ENCODE measurements at places on chromosomes 5 and 9. TPM values are rescaled to one million over a fixed set of nuclear protein-coding genes. Genes with fewer than 3 reads are reported as not detected.
A peak's percentile ranks its signal among the peaks of the same experiment; 100 is the strongest.

GRCh38 chr5:66842540-66842939 is 246.3 kb downstream of the MAST4 start:
- DNase-seq, result no peak

DNA sequence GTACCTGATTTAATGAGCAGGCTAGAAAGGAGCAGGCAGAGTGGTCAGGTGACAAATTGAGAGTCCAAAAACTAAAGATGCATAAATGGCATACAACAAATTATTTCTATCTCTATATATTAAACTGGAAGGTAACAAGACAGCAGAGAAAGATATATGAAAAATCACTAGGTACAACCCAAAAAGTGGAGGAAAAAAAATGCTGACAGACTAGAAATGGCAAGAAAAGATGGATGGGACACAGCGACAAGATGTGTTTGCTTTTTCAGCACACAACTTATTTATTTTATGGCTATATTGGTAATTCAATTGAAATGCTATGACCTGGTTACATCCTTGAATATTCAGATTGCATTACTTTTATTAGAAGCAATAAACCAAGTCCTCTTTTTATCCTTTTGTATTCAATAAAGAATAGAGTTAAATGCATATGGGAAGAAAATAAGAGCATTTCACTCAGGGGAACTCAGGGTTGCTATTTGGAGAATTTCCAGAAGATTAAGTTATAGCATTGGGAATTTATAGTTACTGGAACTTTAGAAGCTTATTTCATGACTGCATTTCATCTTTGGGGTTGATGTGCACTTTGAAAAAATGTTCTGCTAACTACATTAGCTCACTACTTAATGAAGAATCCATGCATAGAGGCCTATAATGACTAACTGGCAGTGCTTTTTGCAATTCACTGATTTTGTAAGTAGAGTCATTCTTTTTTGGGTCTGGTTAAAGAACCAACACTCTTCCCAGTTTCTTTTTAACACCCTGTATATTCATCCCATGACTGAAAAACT is 566.6 kb upstream of the TUSC1 start:
- DNase-seq, result no peak

DNA sequence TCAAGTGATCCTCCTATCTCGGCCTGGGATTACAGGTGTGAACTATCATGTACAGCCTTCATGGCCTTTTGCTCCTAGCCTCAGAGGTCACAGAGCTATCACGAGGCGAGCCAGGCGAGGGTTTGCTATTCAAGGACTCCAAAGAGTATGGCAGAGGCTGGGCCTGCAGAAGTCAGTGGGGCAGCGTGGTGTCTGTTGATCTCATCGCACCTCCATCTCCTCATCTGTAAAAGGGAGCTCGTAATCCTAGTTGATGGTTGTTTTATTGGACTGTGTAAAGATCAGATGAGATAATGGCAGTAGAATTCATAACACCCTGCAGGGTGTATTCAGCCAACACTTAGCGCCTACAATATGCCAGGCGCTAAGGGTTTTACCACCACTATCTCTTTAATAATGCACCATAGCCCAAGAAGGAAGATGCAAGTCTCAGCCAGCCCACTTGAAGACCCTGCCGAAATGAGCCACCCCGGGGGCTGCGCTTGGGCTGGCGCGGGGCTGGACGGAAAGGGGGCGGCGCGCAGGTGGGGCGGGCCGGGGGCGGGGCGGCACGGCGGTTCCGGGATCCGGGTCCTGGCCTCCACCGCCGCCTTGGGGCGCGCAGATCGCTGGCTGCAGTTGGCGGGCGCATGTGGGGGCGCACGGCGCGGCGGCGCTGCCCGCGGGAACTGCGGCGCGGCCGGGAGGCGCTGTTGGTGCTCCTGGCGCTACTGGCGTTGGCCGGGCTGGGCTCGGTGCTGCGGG is at the start of gene GALNT12:
TSS of gene GALNT12 (plus strand) at position 601 of the 744 bp plus-strand sequence. CDS start at position 630, 29 bp downstream.
- peak; percentile 40 for DNase-seq

DNA sequence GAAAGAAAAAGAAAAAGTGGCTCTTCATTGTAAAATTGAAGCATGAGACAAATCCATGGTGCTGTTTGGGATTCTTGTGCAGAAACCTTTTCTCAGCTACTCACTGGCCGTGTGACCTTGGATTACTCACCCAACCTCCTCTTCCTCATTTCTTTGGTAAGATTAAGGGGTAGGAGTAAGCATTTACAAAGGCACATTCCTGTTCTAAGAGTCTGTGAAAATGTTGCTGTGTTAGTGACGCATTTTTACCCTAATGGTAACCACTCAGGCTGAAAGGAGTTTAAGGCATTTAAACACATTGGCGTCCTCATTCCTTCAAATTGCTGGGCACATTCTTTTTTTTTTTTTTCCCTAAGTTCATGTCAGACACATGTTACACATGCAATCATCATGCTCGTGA is 4.3 kb downstream of the RAI14 start:
- no peak for DNase-seq

DNA sequence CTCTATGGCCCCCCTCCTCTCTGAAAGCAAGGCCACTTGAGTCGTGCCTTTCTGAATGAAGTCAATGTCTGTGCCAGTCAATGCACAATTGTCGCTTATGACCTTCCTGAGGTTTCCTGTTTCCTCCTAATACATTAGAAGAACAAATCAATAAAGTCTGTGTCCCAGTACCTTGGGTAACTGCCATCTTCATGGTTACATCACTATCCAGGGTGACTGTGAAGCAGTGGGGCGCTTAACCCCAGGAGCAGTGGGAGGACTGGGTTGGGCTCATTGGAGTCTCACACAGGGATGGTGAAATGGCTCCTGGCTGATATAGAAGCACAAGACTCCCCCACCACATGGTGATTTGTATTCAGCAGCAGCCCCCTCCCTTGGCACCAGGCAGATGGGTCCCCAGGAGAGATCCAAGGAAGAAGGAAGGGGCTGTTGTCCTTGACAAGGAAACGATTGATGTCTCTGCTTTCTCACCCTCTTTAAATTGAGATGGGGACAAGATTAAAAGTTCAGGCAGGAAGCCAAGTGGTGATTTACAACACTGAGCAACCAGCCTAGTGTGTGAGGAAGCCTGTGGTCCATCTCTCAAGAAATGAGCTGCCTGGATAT is 261.9 kb upstream of the ZNF462 start:
- no peak for DNase-seq

DNA sequence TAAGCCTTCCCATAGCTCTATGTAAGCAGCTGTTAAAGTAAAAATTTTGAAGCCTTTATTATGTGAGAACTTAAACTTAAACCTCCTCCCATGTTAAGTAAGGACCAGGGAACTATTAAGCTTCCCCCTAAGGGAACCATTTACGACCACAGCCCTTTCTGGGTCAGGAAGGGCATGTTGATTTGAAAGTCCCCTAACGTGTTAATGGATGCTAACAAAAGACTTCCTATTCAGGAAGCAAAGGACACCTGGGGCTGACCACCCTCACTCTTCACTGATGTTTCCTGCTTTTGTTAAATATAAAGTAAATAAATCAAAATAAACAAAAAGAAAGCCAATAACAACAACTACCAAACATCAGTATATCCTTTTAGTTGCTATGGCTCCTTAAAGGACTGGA is 170.6 kb upstream of the RFX3 start:
- DNase-seq, result no peak

DNA sequence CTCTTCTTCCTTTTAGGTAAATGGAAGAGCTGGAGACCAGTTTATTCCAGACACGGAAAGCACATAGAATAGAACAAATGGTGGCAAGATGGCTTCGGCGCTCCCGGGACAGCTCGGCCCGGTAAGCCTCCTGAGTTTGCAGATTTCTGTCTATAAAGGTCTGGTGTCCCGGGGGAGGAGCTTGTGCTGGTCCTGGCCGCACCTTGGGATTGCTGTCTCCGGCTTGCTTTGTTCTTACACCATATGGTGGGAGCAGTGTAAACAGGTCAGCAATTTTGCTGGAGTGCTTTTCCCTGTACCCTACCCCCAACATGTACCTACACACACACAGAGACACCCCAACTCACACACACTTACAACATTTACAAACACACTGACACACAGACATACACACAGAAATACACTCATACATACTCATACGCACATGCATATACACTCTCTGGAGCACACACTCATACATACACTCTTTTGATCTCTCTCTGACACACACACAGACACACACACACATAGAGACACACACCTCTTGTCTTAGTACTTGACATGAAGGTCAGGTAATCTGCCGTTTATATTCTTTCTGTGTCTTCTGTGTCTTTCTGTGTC is 42.0 kb downstream of the FRMPD1 start:
- no peak for DNase-seq

- DNase-seq, result no peak
These were observed 215.1 kb downstream of the SEC61B start for GRCh38 chr9:99437145-99437544.

DNA sequence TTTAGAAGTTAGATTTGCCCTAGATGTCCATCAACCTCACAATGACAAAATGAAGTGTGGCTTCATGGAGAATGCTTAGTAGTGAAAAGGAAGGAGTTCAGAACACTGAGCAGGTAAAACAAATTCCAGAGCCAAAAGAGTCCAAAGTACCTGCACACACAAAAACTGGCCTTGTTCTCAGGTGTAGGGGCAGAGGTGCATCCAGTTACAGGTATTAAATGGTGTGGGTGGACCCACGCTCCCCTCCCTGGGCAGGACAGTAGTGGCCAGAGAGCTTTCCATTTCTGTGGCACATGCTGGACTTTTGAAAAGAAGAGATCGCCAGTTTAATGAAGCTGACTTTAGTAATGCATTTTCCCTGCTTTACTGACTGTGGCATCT is 47.2 kb downstream of the SECISBP2 start:
- no peak for DNase-seq

DNA sequence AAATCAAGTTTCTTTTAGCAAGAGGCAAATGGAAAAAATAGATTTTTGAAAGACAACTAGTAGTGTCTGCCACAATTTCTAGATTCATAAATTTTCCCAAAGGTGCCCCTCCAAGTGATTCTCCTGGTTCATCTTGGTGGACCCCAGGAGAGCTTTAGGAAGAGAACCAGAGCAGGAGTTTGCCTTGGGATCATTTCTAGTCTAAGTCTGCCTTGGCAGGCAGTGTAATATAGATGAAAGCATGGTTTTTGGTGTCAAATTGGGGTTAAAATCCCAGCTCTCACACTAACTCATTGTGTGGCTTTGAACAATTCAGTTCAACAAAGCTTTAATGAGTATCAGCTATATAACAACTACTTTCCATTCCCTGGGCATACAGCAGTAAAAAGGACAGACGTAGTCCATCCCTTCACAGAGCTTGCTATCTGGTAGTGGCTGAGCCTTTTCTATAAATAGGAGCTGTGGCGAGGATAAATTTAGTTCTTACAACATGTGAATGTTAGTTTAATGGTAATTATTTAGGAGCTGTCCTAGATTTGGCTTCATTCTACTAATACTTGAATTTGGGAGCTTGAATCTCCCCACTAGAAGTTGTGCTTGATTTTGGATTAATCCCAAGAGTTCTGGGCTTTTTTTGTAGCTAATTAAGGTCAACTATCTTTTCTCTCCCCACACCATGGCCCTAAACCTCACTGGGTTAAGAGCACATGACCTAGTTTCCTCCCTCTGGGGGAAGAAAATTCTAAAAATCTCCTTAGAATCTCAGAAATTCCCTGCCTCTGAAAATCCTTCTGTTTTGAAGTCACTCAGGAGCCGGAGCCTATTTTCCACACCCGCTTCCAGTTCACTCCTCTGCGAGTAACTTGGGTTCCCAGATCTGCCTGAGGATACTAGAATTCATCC is 197.8 kb downstream of the PCSK1 start:
- no peak for DNase-seq

GRCh38 chr5:125175348-125176004 is 429.0 kb upstream of the ZNF608 start:
- DNase-seq, result peak; percentile 15

GRCh38 chr9:12889402-12890106 is 114.7 kb downstream of the LURAP1L start:
- no peak for DNase-seq

GRCh38 chr5:83871533-83872395 is 151.1 kb upstream of the HAPLN1 start:
- DNase-seq, result no peak

The PCA3 gene
- 0.97 TPM for polyA plus RNA-seq

The NUTM2F gene
- not detected for polyA plus RNA-seq

The PTPRD gene
- 12.0 TPM for polyA plus RNA-seq

The CLK4 gene
- 45.5 TPM for polyA plus RNA-seq

The MYO10 gene
- polyA plus RNA-seq, result 30.7 TPM

The MROH2B gene
- not detected for polyA plus RNA-seq

The PARP8 gene
- 16.9 TPM for polyA plus RNA-seq

The GRIA1 gene
- polyA plus RNA-seq, result 0.93 TPM

The CNTFR gene
- polyA plus RNA-seq, result 15.9 TPM

The DOLK gene
- polyA plus RNA-seq, result 14.8 TPM

The ELAVL2 gene
- polyA plus RNA-seq, result 1.2 TPM

The IFNA21 gene
- polyA plus RNA-seq, result 0.13 TPM

The HMMR gene
- polyA plus RNA-seq, result 10.0 TPM

The KLF9 gene
- polyA plus RNA-seq, result 2.6 TPM

Measured in large intestine (tissue), 12 donors.